Activated CD8-positive, alpha-beta T cell treated with anti-CD3 and anti-CD28 coated beads, Interleukin-2, amount 10 ng/mL, durations not matched to agents 7 days and 5 days (primary cell): ENCODE measurements at places on chromosomes 12 and 14. TPM values are rescaled to one million over a fixed set of nuclear protein-coding genes. Genes with fewer than 3 reads are reported as not detected.

Gene BMP4
- total RNA-seq, result not detected

Gene RTL1
- not detected for total RNA-seq

Gene LRTM2
- not detected for total RNA-seq

Gene HELB
- 25.7 TPM for total RNA-seq

Gene CEP83
- total RNA-seq, result 23.4 TPM

Gene DIO2
- not detected for total RNA-seq

Gene OGFOD2
- total RNA-seq, result 24.1 TPM

Gene IL26
- total RNA-seq, result 0.23 TPM

Gene PTPN6
- 397 TPM for total RNA-seq
